GM12878 (cell line): ENCODE measurements at places on chromosomes 2 and 18.

GRCh38 chr2:85170938-85171475 is 37.8 kb downstream of the TCF7L1 start:
- no peaks in the 10 kb centered on the region for H3K4me1 ChIP-seq
- no peak overlapping the region for H3K4me3 ChIP-seq
- no peak for DNase-seq
- H3K36me3 ChIP-seq = no peaks in the 10 kb centered on the region
- peaks cover 3% of the 10 kb centered on the region; the same call in 1 of the 2 replicates for H3K27me3 ChIP-seq

- H3K36me3 ChIP-seq = no peaks in the 10 kb centered on the region
- DNase-seq = no peak
- H3K27me3 ChIP-seq = peaks cover 2% of the 10 kb centered on the region
- no peak overlapping the region for H3K4me3 ChIP-seq
Observed at GRCh38 chr2:218954541-218955300, 4.7 kb upstream of the CDK5R2 start.

- no peak for DNase-seq
- peaks cover 1% of the 10 kb centered on the region for H3K27me3 ChIP-seq
- no peak overlapping the region for H3K27ac ChIP-seq
- no peak overlapping the region for H3K4me3 ChIP-seq
- H3K36me3 ChIP-seq = no peaks in the 10 kb centered on the region
Observed at GRCh38 chr2:240339411-240340360, 95.8 kb upstream of the GPC1 start.

DNA sequence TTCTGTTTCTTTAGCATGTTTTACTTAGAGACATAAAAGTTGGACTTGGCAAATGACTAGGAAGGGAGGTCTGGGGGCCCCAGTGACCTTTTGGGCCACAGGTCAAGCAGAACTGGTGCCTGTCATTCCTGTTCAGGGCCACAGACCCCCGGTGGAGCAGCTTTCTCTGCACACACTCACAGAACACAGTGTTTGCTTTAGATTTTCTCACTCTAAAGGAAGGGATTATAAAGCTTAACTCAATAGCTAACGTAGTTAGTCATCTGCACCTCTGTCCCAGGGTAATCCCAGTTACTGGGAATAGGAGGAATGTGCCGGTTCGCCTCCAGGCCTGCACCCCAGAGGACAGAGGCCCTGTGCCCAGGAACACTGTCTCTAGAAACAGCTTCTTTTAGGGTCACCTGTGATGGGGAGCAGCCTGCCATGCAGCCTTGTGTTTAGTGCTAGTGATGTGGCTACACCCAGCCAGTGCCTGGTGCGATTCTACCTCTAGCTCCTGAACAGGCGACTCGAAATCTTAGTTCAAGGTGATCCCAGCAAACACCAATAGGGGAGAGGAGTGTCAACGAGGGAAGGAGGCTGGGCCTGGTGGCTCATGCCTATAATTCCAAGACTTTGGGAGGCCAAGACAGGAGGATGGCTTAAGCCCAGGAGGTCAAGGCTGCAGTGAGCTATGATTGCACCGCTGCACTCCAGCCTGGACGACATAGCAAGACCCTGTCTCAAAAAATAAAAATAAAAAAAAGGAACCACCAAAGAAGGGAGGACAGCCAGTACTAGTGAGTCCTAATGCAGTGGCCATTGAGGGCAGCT is 11.6 kb downstream of the SPATA3 start:
- no peaks in the 10 kb centered on the region for H3K36me3 ChIP-seq
- no peaks in the 10 kb centered on the region for H3K27me3 ChIP-seq
- no peak overlapping the region for H3K4me3 ChIP-seq
- H3K27ac ChIP-seq = no peak overlapping the region

DNA sequence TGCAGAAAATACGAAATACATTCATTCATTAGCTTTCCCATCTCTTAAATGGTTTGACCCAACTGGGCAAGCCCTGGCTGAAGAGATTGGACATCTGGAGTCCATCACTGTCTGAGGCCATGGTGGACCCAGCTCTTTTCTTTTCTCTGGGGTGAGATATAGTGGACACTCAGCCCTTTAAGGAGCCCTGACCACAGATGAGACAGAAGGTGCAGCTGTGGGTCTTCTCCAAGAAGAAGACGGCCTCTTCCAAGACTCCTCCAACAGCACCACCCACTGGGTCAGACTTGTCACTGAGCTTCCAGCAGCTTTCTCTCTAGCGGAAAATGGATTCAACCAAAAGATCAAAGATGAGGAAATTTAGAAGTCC is 27.2 kb downstream of the TWIST2 start:
- no peaks in the 10 kb centered on the region for H3K4me1 ChIP-seq
- no peak for DNase-seq
- H3K27me3 ChIP-seq = no peaks in the 10 kb centered on the region; the same call in 1 of the 2 replicates
- no peak overlapping the region for H3K4me3 ChIP-seq

DNA sequence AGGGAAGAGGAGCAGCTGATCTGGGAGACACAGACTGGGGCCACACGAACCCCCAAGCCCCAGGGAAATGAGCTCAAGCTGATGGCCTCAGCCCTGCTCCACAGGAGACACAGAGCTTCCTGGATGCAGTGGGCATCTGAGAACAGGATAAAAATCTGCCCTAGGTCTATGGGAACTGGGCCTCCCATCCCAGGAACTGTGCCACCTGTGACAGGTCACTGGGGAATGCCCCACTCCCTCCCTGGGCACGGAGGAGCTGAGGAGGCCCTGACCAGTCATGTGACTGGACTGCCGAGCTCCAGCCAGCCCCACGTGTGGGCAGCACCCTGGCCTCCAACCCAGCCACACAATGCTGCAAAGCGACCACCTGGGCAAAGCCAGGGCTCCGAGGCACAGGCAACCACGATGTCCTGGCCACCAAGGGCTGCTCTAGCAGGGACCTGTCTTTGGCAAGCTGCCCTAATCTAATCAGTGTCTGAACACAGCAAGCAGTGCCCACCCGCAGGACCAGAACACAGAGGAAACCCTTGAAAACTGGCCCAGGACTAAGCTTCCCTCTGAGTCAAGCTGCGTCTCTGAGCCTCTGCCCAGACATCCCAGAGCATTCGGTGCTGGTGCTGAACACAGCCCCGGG is 57.8 kb upstream of the ID2 start:
- peaks cover 9% of the 10 kb centered on the region; the same call in 1 of the 2 replicates for H3K4me1 ChIP-seq
- no peak overlapping the region for H3K27ac ChIP-seq
- H3K36me3 ChIP-seq = no peaks in the 10 kb centered on the region
- H3K4me3 ChIP-seq = no peak overlapping the region
- DNase-seq = no peak
- peaks cover 6% of the 10 kb centered on the region for H3K27me3 ChIP-seq
